ENCODE measurements at places on chromosomes 6 and 20.

DNA sequence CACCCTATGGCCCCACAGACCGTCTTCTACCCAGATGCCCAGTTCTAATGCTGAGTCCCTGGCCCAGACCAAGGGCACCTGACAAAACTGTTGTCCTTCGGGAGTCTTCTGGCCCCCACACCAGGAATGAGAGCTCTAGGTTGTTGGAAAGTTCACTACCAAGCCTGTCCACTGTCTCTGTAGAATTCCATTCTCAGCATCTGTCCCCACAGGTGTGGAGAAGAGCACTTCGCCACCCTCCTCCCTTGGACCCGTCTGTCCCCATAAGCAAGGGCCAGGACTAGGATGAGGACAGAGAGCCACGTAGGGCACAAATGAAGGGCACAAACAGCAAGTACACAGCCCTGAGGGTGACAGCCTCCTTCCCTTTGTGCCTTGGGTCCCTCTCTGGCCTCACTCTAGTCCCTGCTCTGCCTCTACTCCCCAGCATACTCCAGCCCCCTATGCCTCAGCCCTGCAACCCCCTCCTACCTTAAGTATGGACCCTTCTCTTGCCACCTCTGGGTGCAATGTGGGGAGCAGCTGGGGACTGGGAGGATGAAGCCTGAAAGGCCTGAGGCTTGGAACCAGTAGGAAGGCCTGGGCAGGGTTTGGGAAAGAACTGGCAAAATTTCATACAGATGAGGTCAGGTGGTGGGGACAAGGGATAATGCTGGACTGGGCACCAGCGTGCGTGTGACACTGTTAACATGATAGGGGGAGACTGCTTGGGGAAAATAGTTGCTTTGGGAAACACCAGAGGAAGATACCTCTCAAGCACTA lies 4.3 kb downstream of the LZTS3 start:
- DNase-seq = no peak

GRCh38 chr6:45710304-45710821 lies 305.3 kb downstream of the CLIC5 start:
- peak; percentile 95 for DNase-seq

DNA sequence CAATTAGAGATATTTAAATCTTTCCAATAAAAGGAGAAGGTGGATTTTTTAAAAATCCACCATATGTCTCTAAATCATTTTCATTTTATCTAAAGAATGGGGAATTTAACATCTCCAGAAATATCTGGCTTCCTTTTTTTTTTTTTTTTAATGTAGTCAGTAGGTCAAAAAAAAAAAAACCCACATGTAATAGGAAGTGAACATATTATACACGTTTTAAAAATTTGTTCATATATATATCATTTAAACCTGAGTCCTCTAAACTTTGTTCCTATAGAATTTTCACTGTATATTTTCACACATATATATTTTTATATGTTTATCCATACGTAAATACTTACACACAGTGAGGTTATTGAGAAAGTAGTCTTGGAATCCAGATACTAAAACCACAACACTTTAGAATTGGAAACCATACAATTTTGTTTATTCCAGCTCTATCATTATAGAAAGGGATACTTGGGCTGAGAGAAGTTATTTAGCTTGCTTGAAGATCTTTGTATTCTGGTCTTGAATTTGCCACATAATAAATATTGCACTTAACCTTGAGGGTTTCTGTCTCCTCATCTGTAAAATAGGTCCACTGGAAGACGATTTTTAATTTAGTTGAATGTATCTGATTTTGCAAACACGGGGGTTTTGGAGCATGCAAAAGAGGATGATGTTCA lies 62.1 kb upstream of the ZNF217 start:
- no peak for DNase-seq

GRCh38 chr6:30690403-30691207 lies at the start of gene NRM:
NRM (minus strand) TSS chr6:30690984; CDS start chr6:30690974, 10 bp downstream.
- peak; percentile 76 for DNase-seq

DNA sequence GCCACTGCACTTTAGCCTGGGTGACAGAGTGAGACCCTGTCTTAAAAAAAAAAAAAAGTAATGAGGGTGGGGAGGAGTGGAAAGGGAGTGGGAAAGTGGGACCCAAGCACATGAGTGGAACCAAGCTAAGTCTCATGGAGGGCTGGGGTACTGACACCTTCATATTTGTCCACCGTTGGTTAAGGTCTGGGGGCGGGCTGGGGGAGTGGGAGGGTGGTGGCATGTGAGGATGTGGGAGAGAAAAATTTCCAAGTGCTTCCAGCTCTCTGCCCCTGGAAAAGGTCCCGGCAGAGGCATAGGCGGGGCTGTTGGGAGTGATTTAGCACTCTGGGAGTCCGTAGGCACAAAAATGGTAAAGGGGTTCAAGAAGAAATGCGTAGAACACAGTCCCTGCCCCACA lies 6.1 kb downstream of the PSORS1C2 start:
- DNase-seq = no peak

DNA sequence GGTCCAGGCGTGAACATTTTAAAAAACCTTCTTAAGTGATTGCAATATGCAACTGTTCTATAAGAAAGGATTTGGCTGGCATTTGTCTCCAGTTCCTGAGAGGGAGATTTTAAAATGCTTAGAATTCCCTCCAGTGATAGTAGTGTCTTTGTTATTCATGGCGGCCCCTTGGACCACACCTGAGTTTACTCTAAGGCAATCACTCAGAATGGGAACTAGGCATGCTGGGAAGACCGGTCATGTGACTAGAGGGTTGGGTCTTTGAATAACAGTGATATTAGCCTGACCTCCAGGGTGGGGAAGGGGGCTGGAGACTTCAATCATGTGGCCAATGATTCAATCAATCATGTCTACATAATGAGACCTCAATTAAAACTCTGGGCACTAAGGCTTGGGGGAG lies 50.7 kb upstream of the UTRN start:
- no peak for DNase-seq

- DNase-seq = no peak
Measured at GRCh38 chr6:69953491-69953890, 87.1 kb downstream of the COL19A1 start.

GRCh38 chr6:75853806-75854205 lies 104.8 kb downstream of the MYO6 start:
- no peak for DNase-seq

- peak; percentile 19 for DNase-seq
Measured at GRCh38 chr20:33679758-33680485, 5.7 kb upstream of the NECAB3 start.

- no peak for DNase-seq
Measured at GRCh38 chr6:37862992-37863391, 43.5 kb downstream of the ZFAND3 start.

- DNase-seq = no peak
Measured at GRCh38 chr20:61053889-61054288, 198.2 kb upstream of the CDH4 start.

GRCh38 chr20:33188421-33188820 lies 20.5 kb downstream of the BPIFA2 start:
- DNase-seq = no peak

- DNase-seq = no peak
Measured at GRCh38 chr20:60104993-60105803, 147.0 kb downstream of the CDH26 start.

GRCh38 chr6:159013229-159013628 lies 13.2 kb upstream of the RSPH3 start:
- DNase-seq = no peak

GRCh38 chr6:106620931-106621672 lies 8.2 kb downstream of the RTN4IP1 start:
- DNase-seq = no peak

- DNase-seq = no peak
Measured at GRCh38 chr6:163341224-163342061, 73.1 kb upstream of the QKI start.

DNA sequence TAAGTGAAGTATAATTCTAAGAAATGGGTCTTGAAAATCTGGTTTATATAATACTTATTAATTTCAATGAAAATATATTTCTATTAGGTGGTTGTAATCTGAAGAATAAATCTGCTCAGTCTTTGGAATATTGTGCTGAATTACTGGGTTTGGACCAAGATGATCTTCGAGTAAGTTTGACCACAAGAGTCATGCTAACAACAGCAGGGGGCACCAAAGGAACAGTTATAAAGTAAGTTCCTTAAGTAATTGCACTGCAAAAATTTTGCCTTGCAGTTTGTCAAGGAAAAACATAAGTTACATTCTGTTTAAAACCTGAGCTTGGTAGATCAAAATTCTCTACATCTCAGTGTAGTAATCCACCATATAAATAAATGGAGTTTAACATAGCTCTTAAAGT lies 106.0 kb downstream of the MYO6 start:
- DNase-seq = peak; percentile 4

DNA sequence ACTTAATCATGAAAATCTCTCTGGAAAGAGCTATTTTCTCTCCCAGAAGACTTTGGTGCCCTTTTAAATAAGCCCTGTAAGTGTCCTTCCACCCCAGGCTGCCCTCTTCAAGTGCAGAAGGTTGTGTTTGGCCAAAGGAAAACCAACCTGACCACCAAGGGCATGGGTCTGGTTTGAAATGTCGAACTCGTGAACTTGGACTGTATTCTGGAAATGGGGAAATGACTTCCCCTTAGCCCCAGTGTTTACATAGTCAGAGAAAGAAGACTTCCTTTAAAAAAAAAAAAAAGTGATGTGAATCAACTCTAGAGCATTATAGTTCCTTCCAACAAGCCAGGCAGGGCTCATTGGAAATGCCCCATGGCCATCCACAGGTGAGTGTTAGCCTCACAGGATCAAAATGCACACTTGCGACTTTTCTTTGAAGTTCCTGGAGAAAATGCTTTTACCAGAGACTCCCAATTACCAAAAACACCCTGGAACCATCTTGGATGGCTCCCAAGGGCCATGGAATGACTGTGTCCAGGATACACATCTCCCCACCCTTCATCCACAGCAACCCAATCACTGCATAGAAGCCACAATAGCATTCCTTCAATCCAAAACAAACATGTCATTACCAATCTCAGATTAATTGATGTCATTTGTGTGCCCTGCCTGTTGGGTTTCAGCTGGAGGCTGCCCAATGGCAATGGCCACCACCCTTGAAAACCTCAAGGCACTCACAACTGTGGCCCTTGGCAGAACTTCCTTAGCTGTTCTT lies 133.8 kb downstream of the CLIC5 start:
- DNase-seq = no peak

DNA sequence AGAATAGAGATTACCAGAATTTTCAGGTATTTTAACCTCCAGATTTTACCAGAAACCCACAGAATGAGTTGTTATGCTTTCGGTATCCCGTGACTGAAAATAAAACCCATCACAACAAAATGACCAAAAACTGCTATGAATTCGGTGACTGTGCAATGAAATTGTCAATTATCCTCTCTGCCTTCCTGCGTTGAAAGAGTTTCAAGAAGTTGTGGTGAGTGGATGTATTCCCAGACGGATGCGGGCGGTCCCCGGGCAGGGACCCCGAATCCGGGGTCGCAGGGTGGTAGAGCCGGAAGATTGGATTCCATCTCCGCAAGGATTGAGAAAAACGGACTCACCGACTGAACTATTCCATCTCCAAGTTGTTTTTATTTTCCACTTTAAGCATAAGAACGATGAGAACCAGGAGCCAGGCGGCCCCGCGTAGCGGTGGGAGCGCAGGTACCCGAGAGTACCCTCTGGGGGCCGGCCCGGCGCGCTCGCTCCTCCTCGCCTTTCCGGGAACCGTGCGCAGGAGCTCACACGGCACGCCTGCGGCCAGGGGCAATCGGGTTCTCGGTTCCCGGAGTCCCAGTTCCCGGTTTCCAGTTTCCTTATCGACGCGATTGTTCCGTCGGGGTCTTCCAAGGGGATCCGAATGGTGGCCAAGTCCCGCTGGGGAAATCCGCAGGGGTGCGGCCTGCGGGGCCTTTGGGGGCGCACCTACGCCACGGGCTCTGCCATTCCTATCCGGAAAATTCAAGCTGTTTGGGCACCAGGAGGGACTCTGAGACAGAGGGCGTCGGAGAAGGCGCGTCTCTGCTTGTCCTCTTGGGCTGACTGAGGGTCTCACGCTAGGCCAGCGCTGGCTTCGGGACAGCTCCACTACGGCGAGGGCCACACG lies 104.9 kb upstream of the PRDM1 start:
- DNase-seq = peak; percentile 26

- no peak for DNase-seq
Measured at GRCh38 chr6:98593676-98594075, 240.7 kb upstream of the POU3F2 start.

DNA sequence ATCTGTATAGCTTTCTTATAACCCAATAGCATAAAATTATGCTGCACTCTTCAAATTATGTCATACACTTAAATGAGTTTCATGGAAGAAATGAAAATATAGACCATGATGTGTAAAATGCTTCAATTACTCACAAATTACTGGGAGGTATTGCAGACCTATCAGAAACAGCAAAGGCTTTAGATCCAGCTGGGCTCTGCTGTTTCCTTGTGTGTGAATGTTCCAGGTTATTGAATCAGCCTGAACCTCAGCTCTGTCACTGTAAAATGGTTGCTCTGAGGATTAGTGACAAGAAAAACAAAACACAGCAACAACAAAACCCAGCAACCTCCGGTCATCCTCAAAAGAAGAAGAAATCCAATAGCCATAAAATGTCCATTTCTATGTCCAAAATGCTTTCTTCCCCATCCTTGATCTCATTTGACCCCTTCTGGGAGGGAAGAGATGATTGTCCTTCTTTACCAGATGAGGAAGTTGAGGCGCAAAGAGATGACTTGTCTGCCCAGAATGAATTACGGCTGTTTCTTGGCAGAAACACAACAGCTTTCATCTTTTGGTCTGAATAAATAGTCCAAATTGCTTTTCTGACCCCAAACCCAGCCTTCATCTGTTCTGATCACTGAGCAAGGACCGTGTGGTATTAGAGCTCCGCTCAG lies 42.2 kb upstream of the TGM6 start:
- DNase-seq = no peak

- no peak for DNase-seq
Measured at GRCh38 chr20:20318365-20319161, 49.3 kb upstream of the INSM1 start.

- DNase-seq = no peak
Measured at GRCh38 chr6:14965424-14966075, 280.3 kb upstream of the JARID2 start.

DNA sequence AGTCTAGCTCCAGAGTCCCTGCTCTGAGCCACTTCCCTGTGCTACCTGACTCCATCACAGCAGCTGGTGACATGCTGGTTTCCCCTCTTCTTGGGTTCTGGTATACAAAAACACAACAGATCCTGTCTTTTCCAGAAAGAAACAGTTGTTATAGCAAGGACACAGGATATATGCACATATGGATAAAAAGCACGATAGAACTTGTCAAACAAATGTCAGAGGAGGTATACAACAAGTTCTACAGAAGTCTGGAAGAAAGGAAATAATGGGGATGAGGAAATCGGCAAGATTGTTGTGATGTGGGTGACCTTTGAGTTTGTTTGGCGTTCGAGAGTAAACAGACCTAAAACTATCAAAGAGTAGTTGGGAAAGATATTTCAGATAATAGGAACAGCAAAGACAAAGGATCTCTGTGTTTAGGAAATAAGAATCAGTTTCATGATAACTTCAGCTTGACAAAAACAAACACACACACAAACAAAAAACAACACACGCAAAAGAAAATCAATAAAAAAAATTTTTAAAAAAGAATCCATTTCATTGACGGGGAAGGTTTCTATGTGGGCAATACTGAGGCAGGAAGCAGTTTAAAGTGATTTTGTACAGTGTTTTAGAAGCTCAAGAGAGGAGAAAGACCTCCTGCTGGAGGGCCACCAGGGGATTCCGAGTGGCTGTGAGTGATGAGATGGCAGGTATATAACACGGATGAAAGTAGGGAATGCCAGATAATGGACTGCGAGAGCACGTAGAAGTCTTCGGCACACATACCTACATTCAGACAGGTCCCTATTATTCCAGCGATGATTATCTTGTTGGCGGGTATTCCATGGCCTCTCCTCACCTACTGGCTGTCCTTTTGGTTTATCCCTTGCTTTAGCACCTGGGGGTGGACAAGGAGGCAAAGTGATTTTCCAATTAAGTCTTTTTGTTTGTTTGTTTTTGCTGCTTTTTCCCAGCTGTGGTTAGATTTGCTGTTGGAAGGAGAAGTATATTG lies 174.9 kb downstream of the HS3ST5 start:
- no peak for DNase-seq

Data from stimulated activated CD4-positive, alpha-beta T cell treated with anti-CD3 and anti-CD28 coated beads, Interleukin-4, amount 100 ng/mL, for 24 hours (primary cell).